Stimulated activated CD4-positive, alpha-beta T cell treated with anti-CD3 and anti-CD28 coated beads, TNF-alpha, amount 100 ng/mL, for 1 hour (primary cell): ENCODE measurements at places on chromosomes 7 and 10.
A peak's percentile ranks its signal among the peaks of the same experiment; 100 is the strongest.

GRCh38 chr10:91513598-91514424 lies 103.7 kb downstream of the HECTD2 start:
- no peak for DNase-seq

GRCh38 chr10:21757185-21757901 lies 223.3 kb downstream of the MLLT10 start:
- no peak for DNase-seq

- DNase-seq, result no peak
Measured at GRCh38 chr10:3094609-3095036, 27.3 kb downstream of the PFKP start.

GRCh38 chr10:15879058-15879457 lies 18.8 kb upstream of the MINDY3 start:
- DNase-seq, result no peak

DNA sequence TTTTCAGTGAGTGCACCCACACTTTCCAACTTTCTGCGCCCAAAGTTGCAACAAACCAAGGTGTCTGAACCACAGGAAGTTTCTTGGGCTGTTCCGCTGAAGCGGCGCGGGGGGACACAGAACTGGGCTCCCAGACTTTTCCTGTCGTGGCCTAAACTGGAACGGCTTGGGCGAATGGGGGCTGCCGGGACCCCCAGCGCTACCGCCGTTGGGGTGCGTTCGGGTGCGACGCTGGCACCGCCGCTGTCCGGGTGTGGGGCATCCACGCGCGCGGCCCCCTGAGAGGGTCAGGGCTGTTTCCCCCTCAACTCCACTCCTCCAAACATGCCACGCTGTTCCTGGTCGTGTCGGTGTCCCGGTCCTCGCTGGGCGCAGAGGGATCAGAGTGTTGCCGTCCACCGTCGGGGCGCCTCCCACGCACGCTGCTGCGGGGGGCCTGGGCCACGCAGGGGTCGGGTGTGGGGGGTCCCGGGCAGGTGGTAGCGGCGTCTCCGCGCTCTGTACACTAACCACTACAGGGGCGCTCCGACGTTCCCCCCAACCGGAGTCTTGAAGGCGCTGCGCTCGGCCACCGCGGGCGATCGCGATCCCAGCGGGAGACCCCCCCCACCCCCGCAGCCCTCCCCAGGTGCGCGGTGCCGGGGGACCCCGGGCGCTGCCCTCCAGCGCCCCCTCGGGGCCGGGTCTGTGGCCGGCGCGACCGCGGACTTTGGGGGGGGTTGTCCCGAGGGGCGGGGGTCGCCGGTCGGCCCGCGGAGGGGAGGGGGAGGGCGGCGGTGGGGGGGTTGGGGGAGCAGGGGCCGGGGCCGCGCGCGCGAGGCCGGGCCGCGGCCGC lies 2.2 kb upstream of the CUX1 start:
- no peak for DNase-seq

DNA sequence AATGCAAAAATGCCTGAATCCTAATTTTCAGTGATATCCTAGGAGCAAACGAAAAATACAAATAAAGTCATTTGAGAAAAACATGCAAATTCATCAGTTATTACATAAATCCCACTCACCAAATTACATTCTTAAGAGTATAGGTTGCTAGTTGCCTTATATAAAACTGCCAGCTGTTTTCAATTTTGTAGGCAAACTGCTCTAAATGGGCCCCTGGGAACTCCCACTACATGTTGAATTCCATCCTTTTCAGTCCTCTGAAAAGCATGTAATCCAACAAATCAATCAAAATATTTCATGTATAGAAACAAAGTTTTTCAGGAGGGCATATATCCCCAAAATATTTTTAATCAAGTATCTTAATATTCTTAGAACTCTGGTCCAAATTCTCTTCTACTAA lies 2.1 kb upstream of the JMJD1C start:
- DNase-seq, result no peak

DNA sequence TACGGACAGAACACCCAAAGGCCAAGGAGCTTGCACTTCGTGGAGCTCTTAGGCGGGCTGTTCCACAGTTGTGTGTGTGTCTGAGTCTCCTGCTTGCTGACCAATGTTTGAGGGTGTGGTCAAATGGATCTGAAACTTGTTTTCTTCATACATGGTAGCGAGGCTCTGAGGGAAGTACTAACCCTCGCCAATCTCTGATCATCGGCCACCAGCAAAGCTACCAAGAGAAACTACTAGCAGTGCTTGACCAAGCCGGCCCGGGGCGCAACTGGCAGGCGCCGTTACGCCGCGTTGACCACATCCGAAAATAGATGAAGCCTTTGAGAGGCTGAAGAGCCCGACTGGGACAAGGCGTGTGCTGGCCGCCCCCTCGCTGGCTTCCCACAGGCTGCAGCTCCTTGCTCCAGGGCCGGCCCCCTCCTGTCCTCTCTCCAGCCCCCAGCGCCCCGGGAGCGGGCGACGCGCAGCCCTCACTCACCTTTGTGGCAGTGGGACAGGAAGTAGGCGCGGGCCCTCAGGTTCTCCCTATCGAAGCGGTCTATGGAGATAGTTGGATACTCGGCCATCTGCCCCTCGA lies 384 bp downstream of the DCLRE1C start:
- peak; percentile 14 for DNase-seq

DNA sequence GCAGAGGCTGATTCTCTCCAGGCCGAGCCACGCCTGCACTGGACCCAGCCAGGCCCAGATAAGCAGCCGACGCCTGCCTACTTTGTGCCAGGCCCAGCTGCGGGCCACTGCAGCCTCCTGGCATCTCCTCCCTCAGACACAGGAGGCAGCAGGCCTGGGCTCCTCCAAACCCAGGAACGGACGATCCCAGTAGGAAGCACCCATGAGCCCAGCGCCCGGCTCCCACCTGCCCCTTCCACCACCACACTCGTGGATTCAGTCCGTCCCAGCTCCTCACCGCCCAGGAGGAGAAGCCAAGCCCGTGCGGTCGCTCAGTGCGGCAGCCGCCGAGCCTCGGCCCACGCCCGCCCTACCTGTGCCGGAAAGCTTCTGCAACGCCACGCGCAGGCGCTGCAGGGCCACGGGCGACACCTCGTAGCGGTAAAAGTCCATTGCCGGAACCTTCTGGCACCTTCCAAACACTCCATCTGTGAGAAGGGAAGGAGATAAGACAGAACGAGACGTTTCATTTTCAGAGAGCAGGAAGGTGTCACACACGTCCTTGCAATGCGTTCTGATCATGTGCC lies 271.1 kb downstream of the PTPRN2 start:
- DNase-seq, result no peak

GRCh38 chr10:131820626-131821025 lies 80.2 kb upstream of the PPP2R2D start:
- DNase-seq, result no peak

GRCh38 chr7:147513451-147513850 lies 1077.1 kb upstream of the C7orf33 start:
- no peak for DNase-seq

DNA sequence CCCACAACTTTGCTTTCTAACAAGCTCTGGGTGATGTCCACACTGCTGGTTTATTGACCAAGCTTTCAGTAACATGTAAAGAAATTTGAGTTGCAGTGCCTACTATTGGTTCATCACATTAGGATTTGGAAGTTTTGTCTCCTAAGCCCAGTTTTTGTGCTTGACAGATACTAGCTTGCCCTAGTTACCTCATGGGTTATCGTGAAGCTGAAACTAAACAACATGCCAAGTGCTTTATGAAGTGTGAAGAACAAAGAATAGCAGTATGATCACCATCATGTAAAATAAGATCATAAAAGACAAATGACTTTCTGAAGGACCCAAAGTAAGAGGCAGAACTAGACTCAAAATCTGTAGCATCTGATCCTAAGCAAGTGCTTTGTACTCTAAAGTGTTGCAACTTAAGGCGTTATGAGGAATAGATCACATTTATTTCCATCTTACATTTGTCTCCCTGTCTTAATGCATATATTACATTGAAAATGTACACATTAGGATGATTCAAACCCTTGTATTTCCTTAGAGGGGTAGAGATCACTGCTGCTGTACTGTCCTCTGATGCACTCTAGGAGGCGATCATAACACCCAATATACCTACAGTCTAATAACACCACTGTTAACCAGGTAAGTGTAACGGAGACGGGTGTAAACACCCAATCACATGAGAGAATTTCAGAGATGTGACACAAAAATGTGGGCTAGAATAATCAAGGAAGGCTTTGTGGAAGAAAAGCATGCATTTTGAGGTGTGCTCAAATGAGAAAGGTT lies 71.3 kb downstream of the NRCAM start:
- no peak for DNase-seq

DNA sequence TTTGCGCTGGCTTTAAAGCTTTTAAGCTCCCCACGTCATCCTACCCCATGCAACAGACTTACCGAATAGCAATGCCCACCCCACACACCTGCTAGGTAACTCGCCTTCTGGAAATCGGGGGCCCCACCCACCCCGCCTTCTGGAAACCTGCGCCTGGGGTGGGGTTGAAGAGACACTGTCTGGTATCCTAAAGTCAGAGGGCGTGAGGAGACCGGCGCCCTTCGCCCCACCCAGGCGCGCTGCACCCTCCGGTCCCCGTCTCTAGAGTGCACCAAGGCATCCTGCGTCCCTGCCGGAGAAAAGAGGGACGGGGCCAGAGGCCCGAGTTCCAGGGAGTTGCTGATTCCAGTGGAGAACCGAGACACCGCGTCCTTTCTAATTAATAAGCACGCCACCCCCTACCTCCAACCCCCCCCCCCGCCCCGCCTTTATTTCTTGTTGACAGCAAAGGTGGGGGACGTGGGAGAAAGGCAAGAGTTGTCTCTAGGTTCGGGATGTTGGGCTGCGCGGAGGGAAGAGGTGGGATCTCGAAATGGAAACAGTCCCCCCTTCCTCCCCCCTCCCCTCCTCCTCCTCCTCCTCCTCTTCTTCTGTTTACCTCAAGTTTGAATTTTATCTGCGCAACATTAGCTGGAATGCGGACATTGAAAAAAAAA lies 220.9 kb upstream of the MKLN1 start:
- DNase-seq, result no peak

DNA sequence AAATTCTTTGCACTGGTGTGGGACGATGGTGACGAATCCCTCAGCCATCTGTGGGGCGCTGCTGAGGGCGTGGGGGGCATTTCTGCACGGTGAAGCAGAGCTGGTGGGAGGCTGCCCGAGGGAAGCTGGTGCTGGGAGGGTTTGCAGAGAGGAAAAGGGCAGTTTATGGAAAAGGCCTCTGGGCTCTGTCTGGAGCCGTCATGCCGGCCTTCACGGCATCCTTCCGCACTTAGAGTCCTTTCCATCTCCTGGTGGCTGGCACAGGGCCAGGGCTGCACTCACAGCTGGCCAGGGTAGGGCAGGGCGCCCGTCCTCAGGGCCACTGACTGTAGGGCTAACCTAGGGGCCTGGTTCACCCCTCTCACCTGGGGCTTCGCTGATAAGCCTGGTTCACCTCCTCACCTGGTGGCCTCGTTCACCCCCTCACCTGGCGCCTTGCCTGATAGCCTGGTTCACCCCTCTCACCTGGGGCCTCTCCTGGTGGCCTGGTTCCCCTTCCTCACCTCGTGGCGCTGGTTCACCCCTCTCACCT lies 598 bp upstream of the AMZ1 start:
- DNase-seq, result no peak

- no peak for DNase-seq
Measured at GRCh38 chr10:84606428-84606827, 278.0 kb downstream of the CCSER2 start.

DNA sequence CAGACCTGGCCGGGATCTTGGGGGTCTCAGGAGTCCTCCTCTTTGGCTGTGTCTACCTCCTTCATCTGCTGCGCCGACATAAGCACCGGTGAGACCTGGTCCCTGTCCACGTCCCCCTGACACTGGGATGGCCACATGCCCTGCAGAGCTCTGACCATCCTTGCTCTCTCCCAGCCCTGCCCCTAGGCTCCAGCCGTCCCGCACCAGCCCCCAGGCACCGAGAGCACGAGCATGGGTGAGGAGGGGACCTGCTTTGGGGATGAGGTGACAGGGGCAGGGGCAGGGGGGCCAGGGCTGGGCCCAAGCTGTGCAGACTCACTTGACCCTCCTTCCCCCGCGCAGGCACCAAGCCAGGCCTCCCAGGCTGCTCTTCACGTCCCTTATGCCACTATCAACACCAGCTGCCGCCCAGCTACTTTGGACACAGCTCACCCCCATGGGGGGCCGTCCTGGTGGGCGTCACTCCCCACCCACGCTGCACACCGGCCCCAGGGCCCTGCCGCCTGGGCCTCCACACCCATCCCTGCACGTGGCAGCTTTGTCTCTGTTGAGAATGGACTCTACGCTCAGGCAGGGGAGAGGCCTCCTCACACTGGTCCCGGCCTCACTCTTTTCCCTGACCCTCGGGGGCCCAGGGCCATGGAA lies 959 bp downstream of the PVRIG start:
- DNase-seq, result peak; percentile 25

DNA sequence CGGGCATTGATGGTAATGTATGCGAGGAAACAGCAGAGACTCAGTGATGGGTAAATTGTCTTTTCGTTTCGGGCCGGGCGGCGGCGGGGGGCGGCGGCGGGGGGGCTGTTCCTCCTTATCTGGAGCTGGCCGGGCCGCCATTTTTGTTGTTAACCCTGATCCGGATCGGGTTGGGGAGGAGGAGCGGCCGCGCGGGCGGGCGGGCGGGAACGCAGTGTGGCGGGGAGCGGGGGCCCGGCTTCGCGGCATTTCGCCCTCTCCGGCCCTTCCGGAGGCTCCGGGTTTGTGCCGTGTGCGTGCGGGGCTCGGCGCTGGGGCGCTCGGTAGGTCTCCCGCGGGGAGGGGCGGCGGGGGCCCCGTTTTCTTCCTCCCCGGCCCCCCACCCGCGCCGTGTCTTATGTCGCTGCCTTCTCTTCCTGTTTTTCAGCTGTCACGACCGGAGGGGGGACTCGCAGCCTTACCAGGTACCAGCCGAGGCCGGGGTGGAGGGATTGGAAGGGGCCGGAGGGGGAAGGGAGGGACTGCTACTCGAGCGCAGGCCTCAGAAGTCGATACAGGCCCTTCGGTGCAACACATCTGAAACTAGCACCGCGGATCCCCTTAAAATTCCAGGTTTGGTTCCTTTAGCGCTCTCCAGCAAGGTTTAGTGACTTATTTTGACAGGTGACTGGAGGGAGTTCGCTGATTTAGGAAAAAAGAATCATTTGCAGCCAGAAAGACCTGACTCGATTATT lies 820 bp downstream of the WAC start:
- peak; percentile 31 for DNase-seq

- DNase-seq, result no peak
Measured at GRCh38 chr7:80629023-80629422, 9.4 kb upstream of the CD36 start.

- no peak for DNase-seq
Measured at GRCh38 chr10:1022413-1022812, 3.2 kb downstream of the IDI2 start.
